ENCODE measurements at places on chromosomes 2 and 18. TPM values are rescaled to one million over a fixed set of nuclear protein-coding genes. Genes with fewer than 3 reads are reported as not detected.

GRCh38 chr18:60092073-60092472, 192.3 kb downstream of the PMAIP1 start:
- DNase-seq: no peak
- no peaks in the 10 kb centered on the region for H3K4me1 ChIP-seq
- no peaks in the 10 kb centered on the region for H3K36me3 ChIP-seq
- H3K4me3 ChIP-seq: no peak overlapping the region
- no peaks in the 10 kb centered on the region for H3K27me3 ChIP-seq
- no peak overlapping the region for H3K27ac ChIP-seq

- H3K27me3 ChIP-seq: no peaks in the 10 kb centered on the region
- H3K4me3 ChIP-seq: no peak overlapping the region
- H3K36me3 ChIP-seq: no peaks in the 10 kb centered on the region
- peaks cover 11% of the 10 kb centered on the region for H3K4me1 ChIP-seq
These were observed 92.3 kb upstream of the RANBP2 start for GRCh38 chr2:108626995-108627394.

DNA sequence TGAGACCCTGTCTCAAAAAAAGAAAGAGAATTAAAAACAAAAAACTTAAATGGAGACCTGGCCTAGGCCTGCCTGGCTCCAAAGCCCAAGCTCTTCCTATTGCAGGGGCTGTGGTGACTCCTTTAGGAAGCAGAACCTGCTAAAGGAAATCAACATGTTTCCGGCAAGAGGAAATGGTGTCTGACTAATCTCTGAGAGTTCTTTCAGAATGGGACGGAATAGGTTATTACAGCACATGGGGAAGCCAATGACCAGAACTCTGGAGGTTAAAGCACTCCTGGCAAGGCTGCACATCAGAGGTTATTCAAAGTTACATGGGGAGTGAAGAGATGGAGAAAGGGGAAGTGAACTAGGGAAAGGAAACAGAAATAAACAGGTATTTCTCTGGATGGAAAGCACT, 21.4 kb downstream of the KIF3C start:
- no peaks in the 10 kb centered on the region for H3K27me3 ChIP-seq
- no peaks in the 10 kb centered on the region for H3K4me1 ChIP-seq
- peak; percentile 10 for DNase-seq
- H3K27ac ChIP-seq: no peak overlapping the region
- H3K4me3 ChIP-seq: no peak overlapping the region

DNA sequence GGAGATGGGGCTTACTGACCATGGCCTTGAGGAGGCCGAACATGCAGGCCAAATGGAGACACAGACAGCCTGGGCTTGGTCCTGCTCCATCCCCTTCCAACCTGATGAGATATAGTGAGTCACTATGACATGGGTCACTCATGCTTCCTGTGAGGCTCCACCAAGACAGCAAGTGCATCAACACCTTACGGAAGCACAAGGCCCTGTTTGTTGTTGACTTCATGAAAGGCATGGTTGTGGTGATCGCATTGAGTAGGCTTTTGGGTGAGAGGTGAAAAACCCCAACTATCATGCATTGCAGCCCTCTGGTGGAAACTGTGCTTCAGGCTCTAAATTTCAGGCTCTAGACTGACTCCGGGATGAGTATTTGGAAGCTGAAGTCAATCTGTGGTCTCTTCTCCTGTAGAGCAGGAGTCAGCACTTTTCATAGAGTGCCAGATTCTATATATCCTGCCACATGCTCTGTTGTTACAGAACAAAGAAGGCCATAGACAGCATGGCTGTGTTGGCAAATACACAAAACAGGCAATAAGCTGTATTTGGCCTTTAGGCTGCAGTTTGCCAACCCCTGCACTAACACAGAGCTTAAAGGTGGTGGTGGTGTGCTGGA, 10.1 kb downstream of the IL37 start:
- H3K36me3 ChIP-seq: no peaks in the 10 kb centered on the region
- H3K4me3 ChIP-seq: no peak overlapping the region
- H3K27me3 ChIP-seq: no peaks in the 10 kb centered on the region
- no peak overlapping the region for H3K27ac ChIP-seq

DNA sequence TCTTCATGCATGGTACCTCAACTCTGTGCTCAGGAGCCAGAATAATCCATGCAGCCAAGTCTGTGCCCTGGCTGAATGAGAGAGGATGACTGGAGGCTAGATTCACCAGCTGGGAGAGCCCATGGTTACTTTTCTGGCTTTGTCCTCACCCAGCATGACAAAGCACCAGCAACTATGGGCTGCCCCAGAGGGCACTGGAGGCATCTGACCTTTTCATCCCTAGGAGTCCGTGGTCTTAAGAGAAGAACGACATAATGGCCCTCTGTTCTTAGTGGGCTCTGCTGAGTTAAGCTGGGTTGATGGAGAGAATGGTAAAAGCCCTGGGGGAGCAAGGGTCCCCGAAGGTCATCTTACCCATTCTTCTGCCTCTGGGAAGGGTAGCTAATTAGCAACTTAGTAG, 54.6 kb upstream of the TNP1 start:
- no peak overlapping the region for H3K4me3 ChIP-seq
- no peaks in the 10 kb centered on the region for H3K4me1 ChIP-seq

DNA sequence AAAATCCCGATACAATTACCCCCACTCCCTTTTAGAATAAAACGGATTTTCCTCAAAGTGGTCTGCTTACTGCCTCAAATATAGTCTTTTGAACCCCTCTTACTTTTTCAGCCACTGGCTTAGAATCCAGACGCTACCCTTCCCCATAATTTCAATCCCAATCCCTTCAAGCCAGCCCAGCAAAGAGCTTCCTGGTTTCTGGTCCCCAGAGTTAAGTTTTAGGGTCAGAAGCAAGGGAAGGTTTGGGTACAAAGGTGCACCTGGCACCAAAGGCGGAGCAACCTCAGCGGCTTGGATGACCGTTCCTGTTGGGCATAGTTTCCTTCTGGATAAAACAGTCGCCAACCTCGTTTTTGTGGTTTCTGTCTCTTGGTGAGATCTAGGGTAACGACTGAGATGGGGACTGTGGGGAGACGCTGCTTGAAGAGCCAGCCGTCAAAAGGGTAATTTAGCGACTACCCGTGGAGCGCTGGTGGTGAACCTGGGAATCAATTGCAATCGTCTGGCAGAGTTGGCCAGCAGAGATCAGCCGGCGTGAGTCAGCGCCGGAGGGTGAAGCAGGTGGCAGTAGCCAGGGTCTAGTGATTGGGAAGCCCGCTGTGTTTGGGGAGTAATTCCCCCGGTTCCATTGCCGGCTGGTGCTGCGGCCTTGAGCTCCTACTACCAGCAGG, 1.6 kb downstream of the FEV start:
- no peaks in the 10 kb centered on the region for H3K4me1 ChIP-seq
- no peak overlapping the region for H3K4me3 ChIP-seq
- H3K36me3 ChIP-seq: no peaks in the 10 kb centered on the region
- peaks cover 55% of the 10 kb centered on the region for H3K27me3 ChIP-seq

DNA sequence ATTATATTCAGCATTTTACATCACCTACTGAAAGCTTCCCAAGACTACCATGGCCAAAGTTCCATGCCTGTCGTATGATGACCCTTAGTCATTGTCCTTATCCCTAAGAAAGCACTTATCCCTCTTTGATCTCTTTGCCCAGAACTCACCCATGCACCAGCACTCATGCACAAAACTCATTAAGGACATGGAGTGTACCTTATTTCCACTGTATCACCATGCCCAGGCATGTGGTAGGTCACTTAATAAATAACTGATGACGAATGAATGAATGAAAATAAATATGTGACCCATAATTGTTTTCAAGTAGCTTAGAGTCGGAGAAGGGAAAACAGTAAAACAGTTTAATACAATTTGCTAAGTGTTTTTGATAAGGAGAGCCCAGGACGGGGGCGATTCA, 220.1 kb downstream of the IKZF2 start:
- no peak overlapping the region for H3K4me3 ChIP-seq
- DNase-seq: no peak
- H3K27me3 ChIP-seq: no peaks in the 10 kb centered on the region
- no peaks in the 10 kb centered on the region for H3K36me3 ChIP-seq

DNA sequence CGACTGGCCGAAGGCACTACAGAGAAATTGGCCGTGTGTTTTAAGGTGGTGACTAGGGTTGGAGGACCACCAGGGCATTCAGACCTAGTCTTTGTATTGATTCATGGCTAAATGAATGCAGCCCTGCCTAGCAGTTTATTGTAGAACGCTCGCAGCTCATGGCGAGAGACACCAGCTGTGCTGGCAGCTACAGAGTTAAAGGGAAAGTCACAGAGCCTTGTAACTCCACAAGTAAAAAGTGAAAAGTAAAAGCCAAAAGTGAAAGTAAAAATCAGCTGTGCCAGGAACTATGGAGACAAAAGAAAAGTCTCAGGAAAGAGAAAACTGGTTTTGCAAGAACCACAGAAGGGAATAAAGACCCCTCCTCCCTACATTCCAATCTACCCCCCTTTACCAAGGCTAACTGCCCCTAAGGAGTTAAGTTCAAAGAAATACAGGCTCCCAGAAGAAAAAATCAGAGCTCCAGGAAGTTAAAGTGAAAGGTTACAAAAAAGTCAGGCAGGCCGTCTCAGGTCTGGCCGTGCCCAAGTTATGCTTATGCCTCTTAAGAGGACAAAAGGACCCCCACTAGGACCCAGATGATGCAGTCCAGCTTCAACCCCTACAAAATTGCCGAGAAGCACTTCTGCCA, 46.4 kb upstream of the SELENOI start:
- peak overlapping the region; percentile 91 for H3K27ac ChIP-seq
- peak; percentile 63 for DNase-seq
- no peaks in the 10 kb centered on the region for H3K4me1 ChIP-seq
- H3K36me3 ChIP-seq: no peaks in the 10 kb centered on the region

DNA sequence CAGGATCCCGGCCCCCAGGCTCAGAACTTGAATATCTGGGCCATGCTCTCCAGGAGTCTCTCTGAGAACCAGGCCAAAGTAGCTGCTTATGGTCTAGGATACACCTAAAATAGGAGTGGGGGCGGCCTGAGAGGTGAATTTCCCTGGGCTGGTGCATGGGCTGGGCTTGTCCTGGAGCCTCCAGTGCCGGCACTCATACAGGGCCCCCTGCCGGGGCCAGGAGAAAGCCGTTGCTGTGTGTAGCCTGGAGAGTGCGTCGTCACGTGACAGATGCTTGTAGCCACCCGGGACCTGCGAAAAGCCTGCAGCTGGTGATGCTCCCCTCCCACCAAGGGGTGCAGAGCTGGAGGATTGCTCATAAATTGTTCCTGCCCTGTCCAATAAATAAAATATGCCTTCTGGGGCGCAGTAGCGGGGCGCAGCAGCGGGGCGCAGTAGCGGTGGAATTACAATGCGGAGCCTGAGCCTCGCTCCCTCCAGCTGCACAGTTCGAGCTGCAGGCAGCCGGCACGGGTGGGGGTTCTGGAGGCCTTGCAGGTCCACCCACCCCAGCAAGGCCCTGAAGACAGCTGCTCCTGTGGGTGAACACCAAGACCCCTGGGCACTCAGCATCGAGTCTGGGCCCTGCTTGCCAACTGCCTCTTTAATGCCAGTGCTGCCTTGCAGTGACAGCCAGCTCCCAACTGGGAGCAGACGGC, 289.9 kb downstream of the NDUFA10 start:
- no peak for DNase-seq
- H3K4me3 ChIP-seq: no peak overlapping the region
- H3K36me3 ChIP-seq: no peaks in the 10 kb centered on the region
- no peaks in the 10 kb centered on the region for H3K27me3 ChIP-seq

DNA sequence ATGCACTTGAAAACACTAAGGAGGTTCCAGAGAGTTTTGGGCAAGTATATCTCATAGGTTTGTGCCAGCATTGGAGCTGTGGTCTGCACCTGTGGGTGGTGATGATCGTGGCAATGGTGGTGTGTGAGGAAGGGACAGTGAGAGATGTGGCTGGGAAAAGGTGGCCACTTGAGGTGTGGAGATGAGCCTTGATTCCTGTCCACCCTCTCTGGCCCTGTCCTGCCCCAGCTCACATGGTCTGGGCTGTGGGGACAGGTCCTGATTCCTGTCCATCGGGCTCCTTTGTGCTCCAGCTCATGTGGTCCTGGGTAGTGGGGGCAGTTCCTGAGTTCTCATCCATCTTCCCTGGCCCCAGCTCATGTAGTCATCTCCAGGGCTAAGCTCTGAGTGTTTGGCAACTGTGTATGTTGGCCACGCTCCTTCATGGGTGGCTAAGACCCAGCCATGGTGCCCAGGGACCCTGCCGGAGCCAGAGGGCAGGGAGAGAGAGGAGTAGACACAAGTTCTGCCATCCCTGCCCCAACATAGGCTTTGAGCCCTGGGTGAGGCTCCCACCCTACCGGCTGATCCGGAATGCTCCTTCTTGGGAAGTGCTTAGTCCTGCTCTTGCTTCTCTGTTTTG, 294.4 kb upstream of the HDAC4 start:
- no peak for DNase-seq
- no peaks in the 10 kb centered on the region for H3K4me1 ChIP-seq
- H3K27me3 ChIP-seq: no peaks in the 10 kb centered on the region
- no peak overlapping the region for H3K4me3 ChIP-seq
- H3K27ac ChIP-seq: no peak overlapping the region

DNA sequence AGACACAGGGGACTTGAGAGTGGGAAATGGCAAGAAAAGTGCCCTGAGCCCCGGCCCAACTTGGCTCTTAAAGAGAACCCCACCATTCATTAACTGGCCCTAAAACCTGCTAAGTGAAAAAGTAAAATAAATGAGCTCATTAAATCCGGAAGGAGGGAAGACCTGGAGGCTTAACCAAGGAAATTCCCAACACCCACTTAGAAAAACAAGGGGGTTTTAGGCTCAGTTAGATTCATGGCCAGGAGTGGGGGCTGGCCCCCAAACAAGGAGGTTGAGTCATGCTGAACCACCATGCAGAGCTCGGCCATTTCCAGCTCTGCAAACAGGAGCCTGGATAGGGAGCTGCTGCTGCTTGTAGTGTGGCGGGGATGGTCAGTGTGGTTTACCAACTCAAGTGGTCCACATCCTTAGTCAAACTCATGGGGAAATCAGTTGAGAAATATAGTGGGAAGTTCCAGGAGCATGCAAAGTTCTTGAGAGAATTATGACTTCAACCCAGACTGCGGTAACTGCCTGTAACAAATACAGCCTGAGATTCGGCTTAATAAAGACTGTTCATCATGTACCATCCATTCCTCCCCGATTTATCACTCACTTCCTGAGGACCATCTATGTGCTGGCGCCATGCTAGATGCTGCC, 39.7 kb upstream of the MRPL19 start:
- H3K36me3 ChIP-seq: no peaks in the 10 kb centered on the region
- peak overlapping the region; percentile 96 for H3K27ac ChIP-seq
- H3K4me1 ChIP-seq: peaks cover 8% of the 10 kb centered on the region
- H3K27me3 ChIP-seq: no peaks in the 10 kb centered on the region
- DNase-seq: peak; percentile 59

GRCh38 chr2:240204431-240205276, 64.2 kb upstream of the OTOS start:
- DNase-seq: no peak
- no peaks in the 10 kb centered on the region for H3K27me3 ChIP-seq
- H3K36me3 ChIP-seq: no peaks in the 10 kb centered on the region
- no peak overlapping the region for H3K4me3 ChIP-seq
- H3K27ac ChIP-seq: no peak overlapping the region
- peaks cover 3% of the 10 kb centered on the region for H3K4me1 ChIP-seq

- H3K36me3 ChIP-seq: no peaks in the 10 kb centered on the region
- no peaks in the 10 kb centered on the region for H3K4me1 ChIP-seq
- H3K27me3 ChIP-seq: no peaks in the 10 kb centered on the region
- no peak for DNase-seq
These were observed 84.2 kb downstream of the DOK6 start for GRCh38 chr18:69484699-69485396.

- H3K27ac ChIP-seq: no peak overlapping the region
- H3K36me3 ChIP-seq: no peaks in the 10 kb centered on the region
- DNase-seq: no peak
- H3K4me3 ChIP-seq: no peak overlapping the region
- no peaks in the 10 kb centered on the region for H3K27me3 ChIP-seq
- no peaks in the 10 kb centered on the region for H3K4me1 ChIP-seq
These were observed 166.9 kb downstream of the CDCA7 start for GRCh38 chr2:173521450-173522192.

Gene NGEF
- 5.3 TPM for polyA plus RNA-seq

Gene BBS5
- polyA plus RNA-seq: 9.1 TPM

Gene SERPINE2
- 29.2 TPM for polyA plus RNA-seq

Gene GPR55
- not detected for polyA plus RNA-seq

Gene LRRTM4
- not detected for polyA plus RNA-seq

Gene REG1B
- 1.5 TPM for polyA plus RNA-seq

Data from kidney (tissue), 22 donors.